AG04449 (cell line): ENCODE measurements at places on chromosomes 7 and 10.

GRCh38 chr10:60976687-60977086, 32.7 kb upstream of the RHOBTB1 start:
- DNase-seq, result no peak

GRCh38 chr7:141221007-141221612, 147.2 kb downstream of the TMEM178B start:
- DNase-seq, result no peak

GRCh38 chr7:73939528-73939927, 78.6 kb downstream of the TMEM270 start:
- no peak for DNase-seq

DNA sequence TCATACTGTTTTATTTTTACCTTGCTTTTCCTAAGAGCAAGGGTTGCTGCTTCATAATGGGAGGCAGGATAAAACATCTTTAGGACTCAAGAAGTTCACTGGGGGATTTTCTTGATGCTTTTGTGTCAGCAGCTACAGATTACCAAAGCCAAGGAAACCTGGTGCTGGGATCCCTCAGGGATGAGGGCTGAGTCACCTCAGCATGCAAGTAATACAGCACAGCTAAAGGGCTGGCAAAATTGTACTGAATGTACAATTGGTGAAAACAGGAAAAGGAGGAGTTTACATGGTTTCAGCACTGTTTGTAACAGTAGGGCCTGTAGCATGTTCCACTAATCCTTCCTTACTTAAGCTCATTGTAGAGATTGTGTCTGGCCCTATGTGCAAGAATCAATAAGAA, 1056.8 kb downstream of the SORCS1 start:
- DNase-seq, result no peak

DNA sequence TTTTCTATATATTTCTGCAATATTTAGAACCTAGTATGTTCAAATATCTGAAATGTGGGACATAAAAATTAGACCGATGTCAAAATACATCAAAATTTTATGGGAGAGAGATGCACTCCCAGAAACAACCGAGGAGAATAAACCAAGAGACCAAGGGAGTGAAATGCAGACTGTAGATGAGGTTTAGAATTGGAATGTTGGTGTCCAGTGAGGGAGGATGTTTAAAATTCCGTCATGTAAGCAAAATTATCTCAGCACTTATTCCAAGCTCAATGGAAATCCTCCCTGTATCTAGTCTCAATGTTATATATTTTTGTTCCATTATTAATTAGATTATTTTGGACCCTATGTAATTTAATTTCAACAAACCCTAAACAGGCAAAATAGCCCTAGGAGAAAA, 61.9 kb upstream of the MAGI2 start:
- no peak for DNase-seq

DNA sequence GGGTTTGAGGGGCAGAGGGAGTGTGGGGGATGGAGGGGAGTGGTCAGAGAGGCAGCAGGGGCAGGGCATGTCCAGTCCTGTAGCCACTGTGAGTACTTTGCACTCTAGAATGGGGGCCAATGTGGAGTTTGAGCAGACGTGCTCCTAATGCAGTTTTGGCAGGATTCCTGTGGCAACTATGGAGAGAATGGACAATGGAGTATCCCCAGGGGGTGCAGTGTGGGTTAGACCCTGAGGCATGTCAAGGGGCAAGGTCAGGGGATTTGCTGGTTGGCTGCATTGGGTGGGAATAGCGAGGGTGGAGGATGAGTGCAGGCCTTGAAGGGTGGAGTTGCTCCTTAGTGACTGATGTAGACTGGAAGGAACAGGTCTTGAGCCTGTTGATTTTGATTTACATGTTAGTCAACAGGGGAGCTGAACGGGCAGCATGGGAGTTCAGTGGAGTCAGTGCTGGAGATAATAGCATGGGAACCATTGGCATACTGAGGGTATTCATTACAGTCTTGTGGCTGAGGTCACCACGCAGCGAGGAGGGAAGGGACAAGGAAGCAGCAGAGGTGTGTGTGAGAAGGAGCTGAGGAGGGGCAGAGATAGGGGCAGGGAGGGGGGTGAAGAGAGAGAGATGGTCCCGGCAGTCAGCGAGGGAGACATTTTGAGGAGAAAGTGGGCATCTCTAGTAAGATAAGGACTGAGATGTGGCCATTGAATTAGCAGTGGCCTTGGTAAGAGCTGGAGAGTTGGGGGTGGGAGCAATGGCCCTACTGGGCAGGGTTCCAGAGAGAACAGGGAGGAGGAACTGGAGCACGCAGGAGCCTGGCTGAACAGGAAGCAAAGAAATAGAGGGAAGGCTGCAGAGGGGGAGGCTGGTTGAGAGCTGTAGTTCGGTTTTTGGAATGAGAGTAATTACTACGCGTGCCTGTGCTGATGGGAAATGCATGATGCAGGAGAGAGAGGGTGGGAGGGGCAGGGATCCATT, 112.7 kb downstream of the CCNY start:
- no peak for DNase-seq

- DNase-seq, result no peak
Observed at GRCh38 chr7:51253157-51253556, 63.5 kb downstream of the COBL start.

- DNase-seq, result no peak
Observed at GRCh38 chr10:48231178-48231577, 43.3 kb downstream of the FRMPD2 start.

DNA sequence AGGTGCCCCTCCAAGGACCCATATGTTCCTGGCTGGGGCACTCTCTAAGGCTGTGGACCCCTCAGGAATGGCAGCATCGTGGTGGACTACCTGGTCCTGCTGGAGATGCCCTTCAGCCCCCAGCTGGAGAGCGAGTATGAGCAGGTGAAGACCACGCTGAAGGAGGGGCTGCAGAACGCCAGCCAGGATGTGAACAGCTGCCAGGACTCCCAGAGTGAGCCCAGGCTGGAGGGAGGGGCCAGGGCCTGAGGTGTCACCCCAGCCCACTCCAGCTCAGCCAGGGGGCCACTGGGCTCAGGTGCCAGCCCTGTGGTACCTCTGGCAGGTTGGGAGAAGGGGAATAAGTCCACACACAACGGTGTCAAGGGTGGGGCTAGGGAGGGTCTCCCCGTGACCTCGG, 4.7 kb upstream of the MUC12 start:
- DNase-seq, result no peak

DNA sequence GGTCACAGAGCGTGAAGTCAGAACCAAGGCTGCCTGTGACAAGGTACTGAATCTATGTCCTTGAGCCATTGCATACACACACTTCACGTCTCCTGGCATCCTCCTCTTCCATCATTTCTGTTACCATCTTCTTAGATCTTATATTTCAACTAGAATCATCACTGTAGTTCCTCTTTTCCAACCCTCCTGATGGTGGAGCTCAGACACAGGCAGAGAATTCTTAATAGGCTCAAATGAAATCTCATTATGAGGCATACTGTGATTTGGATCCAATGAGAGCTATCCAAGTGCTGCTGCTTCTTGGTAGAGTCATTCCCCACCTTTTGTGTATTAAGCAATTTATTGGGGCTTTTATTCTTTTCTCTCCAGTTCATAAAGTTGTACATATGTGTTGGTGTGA, 113.2 kb downstream of the CALCR start:
- no peak for DNase-seq

- no peak for DNase-seq
Observed at GRCh38 chr10:17649836-17650235, 5.9 kb downstream of the STAM start.

DNA sequence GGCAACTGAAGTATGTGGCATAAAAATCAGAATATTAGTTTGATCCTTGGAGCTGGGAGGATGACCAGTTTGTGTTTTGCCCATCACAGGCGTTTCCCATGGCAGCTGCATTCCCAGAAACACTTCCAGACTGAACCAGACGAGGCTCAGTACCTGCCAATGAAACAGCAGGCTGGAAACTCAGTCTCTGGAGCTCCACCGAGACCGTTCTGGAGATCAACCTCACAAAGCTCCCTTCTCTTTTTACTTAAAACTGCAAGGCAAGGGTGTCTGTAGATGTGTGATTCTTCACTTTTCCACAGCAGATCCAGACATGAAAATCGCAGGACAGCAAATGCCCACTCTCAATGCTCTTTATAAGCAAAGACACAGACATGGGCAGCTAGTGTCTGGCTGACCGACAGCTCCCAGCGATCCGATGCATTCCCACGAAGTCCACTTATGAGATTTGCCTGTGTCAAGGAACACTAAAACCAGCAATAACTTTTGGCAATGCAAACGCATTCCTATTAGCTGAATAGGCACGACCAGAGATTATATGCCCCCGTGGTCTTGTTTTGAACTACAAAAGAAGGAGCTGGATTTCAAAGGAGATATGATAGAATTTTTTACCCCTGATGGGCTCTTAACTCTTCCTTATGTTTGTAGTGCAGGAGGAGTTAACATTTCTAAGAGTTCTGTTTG, 72.6 kb downstream of the ADAM12 start:
- peak; percentile 9 for DNase-seq

DNA sequence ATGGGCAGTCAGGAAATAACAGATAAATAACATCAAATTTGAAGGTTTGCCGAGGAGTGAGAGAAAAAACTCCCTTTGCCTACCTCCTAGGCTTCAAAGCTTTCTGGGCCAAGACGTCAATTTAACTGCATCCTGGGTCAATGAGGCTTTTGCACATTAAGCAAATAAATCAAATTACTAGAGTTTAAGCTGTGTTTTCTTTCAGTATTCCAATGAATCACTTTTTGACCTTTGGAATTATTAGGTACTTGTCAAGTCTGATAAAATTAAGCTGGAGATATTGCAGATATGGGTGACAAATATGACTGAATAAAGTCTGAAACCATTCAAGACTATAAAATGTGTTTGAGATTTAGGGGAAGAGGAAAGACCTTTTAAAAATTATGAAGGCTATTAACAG, 22.2 kb downstream of the GLUD1 start:
- no peak for DNase-seq

DNA sequence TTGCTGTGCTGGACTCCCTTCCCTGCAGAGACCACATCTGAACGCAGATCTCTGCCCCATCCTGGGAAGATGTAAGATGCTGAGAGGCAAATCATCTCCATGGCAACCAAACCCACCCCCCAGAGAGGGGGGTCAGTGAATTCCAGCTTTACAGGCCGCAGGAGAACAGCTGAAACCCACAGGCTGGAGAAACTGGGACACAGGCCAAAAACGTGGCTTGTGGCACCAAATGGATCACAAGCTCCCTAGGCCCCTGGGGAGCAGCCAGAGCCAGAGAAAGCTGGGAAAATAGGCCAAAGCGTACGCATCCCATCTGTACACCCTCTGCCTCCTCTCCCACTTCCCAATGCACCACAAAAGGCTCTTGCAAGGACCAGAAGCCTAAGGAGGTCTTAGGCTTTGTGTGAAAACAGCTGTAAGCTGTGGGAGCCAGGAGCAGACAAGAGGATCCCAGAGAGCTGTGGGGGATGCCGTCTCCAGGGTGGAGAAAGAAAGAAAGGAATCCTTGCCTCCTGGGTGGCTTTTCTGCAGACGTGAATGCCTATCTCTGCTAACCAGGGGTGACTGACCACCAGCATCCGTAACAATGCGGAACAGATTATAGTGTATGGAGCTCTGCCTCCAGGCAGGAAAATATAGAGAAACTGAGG, 59.5 kb downstream of the TMEM130 start:
- no peak for DNase-seq

- DNase-seq, result no peak
Observed at GRCh38 chr7:94877731-94878670, 29.4 kb upstream of the PPP1R9A start.

DNA sequence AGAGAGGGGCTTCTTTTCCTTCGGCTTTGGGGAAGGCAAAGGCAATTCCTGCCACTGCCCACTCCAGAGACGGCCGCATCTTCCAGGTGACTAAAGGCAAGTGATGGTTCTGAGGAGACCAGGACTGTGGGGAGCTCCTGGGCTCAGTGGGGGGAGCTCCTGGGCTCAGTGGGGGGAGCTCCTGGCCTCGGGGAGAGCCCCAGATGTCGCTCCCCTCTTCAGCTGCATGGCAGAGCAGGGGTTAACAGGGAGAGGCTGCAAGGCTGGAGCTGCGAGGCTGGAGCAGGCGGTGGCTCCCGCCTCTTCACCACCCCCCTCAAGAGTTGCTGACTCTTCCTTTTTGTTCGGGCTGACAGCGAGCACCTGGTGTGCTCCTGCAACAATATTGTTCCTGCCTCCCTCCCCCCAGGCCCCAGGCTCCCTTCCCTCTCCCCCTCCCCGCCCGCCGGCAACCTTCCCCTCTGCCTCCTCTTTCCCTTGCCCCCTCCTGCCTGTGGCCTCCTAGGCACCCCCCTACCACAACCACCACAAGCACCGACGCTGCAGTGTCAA, 56.3 kb upstream of the LBX1 start:
- no peak for DNase-seq

- no peak for DNase-seq
Observed at GRCh38 chr10:78991187-78991586, 77.6 kb upstream of the ZMIZ1 start.

DNA sequence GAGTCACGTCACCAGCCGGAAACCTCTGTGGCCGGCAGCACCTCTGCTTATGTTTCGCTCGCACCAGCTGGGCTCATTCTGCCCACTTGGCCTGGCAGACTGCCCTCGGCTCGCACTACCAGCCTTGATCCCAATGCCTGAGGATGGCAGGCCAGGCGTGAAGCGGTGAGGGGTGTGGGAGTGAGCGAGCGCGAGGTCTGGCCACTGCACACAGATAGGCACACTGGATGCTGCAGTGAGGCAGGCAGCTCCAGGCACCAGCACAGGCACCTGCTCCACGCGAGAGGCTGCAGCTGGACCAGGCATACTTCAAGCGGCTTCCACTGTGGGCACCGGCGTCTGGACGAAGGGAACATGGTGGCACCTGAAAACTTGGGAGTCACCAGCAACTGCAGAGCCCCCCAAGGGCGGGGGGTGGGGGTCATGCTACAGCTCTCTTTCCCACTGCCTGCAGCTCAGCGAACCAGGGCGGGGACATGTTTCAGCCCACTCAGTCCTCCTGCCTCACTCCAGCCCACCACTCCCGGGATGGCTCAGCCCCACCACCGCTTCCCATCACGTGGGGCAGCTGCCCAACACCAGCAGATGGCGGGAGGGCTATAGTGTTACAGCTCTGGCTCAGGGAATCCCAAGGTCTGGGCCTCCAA, 5.4 kb upstream of the DMTF1 start:
- DNase-seq, result no peak

- DNase-seq, result no peak
Observed at GRCh38 chr10:22593636-22594198, 120.7 kb downstream of the PIP4K2A start.

- DNase-seq, result no peak
Observed at GRCh38 chr10:8073691-8074416, 19.4 kb downstream of the GATA3 start.

GRCh38 chr7:123836656-123837055, 8.3 kb upstream of the HYAL4 start:
- no peak for DNase-seq

DNA sequence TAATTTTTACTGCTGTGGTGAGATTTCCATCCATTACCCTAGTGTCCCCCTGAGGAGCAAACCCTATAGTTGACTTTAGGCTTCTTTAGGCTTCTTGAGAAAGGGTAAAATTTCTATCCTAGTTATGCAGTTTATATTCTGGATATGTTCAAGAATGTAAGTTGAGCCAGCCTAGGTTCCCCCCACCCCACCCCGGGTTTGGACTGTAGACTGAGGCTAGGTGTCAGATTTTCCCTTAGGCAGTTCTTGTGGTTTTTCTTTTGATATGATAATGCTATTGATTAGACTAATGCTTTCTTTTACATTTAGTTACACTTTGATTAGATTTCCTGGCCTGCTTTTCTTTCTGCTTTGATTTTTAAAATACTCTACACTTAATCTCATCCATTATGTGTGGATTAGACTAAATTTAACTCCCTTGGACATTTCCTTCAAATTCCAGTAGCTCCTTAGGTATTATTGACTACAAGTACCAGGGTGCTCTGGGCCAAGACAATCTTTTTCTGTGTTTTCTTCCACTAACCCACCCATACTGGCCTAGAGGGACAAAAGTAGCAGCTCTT, 37.7 kb downstream of the NRF1 start:
- DNase-seq, result no peak
